ENCODE measurements at places on chromosomes 7 and 10. TPM values are rescaled to one million over a fixed set of nuclear protein-coding genes. Genes with fewer than 3 reads are reported as not detected.

The DEPP1 gene
- 11.1 TPM for total RNA-seq

- no peak for DNase-seq
Observed at GRCh38 chr7:151225948-151226510, 976 bp downstream of the ABCF2 start.

DNA sequence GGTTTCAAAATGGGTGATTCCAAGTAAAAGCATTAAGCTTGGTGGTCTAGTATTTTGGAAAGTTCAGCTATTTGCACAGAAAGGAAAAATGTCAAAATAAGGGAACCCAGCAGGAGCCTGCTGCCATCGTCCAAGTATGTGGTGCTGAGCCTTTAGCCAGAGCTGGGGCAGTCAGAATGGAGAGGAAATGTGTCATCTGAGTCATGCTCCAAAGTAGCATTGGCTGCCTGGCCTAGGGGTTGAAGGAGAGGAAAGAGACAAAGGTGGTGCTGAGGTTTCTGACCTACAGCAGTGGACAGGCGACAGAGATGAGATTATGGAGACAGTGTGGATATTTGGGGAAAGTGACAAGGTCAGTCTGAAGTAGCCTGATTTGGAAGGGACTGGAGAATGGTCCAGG is 103.9 kb downstream of the PLCE1 start:
- no peak for DNase-seq

DNA sequence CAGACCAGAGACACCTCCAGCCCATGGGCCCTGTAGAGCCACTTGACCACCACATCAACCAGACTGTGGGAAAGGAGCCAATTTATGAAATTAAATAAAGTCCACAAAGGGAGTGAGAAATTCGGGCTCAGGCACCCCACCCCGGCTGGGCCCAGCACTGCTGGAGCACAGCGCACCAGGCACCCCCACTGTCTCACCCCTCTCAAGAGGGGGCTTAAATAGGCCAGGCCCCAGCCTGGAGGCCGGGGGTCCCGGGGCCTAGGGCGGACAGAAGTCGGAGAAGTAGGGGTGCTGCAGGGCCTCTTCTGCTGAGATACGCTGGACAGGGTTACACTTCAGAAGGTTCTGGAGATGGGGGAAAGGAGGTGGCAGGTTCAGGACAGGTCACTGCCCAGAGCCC is 3.9 kb downstream of the CDK5 start:
- no peak for DNase-seq

DNA sequence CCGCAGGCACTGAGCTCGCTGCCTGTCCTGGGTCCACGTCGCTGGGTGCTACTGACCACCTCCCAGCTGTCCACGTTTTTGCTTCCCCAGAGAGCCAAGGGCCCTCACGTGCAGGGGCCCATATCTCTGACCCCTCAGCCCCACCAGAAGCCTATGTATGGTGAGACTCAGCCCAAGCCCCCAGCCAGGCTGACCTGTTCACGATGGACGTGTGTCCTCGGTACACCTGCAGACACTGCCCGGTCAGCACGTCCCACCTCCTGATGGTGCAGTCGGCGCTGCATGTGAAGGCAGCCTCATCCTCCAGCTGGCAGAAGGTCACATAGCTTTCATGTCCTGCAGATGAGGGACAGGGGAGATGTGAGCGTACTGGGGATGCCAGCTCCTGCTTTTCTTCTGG is 9.9 kb downstream of the WDR86 start:
- DNase-seq, result no peak
